IMR-90 (cell line): ENCODE measurements at places on chromosomes 12 and 14. TPM values are rescaled to one million over a fixed set of nuclear protein-coding genes. Genes with fewer than 3 reads are reported as not detected.

DNA sequence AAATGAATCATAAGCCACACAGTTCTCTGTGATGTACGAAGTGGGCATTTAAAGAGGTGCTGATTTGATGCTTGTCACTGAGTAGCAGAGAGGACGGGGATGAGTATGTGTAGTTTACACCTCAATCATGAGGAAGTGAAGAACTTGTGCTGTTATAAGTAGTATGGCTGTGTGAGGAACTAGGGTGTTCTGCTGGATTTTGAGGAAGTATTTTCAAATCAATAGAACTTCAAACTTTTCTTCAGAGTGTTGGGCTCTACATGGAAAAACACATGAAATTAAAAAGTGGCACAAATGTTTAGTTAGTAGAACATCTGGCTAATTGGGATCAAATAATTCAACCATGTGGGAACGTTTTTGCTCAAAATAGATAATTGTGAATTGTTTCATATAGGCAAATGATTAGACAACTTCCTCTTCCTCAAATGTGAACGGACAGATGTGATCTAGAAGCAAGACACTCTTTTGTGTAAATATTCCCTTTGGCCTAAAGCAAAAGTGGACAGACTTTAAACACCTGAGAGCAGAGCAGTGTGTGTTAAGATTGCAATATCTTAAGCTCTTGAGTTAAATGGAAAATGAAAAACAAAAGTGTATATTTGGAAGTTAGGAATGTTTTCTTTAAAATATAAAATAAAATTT, 168.5 kb downstream of the NAV3 start:
- DNase-seq: no peak

DNA sequence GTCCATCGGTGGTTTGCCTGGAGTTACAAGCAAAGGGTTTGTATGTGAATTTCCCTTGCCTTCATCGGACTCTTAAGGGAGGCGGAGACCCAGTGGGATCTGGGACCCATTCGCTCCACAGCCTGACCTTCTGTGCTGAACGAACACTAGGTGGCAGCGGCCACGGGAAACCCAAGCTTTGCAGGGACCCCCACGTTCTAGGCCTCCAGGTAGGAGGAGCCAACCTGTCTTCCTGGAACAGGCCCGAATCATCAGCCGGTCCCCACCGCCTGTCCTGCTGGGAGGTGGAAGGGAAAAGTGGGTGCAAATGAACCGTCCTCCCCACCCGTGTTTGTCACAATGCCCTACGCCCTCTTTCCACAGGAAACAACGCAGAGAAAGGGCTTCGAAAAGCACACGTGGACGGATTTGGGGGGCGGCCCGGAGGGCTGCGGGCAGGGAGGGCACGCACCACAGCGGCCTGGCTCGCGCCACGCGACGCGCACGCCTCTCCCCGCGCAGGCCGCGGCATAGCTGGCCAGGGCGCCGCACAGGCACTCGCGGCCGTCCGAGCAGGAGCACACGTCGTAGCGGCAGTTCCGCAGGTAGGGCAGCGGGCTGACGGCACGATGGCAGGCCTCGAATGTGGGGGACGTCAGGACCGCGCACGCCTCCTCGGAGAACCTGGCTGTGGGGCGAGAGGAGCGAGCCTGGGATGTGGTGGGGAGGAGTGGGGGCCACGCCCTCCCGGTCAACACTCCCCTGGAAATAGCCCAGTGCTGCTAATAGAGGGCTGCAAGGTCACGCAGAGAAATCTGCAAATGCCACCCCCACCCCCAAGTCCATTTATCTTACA, 67.8 kb downstream of the VWF start:
- no peak for DNase-seq

- no peak for DNase-seq
These were observed 33.3 kb downstream of the CFAP54 start for GRCh38 chr12:96522690-96523089.

Gene AICDA
- total RNA-seq: not detected in 2 replicates

GRCh38 chr12:93857279-93857938, 180.2 kb downstream of the CRADD start:
- peak; percentile 84 for DNase-seq

Gene TCL1B
- not detected in 2 replicates for total RNA-seq

Gene TAS2R42
- not detected in 2 replicates for total RNA-seq

Gene SERPINA10
- total RNA-seq: not detected in 2 replicates

DNA sequence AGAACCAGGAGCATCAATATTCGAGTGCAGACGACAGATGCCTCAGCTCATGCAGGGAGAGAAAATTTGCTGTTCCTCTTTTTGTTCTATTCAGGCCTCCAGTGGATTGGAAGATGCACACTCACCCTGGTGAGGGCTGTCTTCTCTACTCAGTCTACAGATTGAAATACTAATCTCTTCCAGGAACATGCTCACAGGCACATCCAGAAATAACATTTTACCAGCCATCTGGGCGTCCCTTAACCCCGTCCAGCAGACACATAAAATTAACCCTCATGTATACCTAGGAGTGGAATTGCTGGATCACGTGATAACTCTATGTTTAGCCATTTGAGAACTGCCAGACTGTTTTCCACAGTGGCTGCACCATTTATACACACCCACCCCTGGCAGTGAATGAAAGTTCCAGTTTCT, 4.5 kb upstream of the OAS2 start:
- DNase-seq: no peak

GRCh38 chr12:11795913-11796459, 146.5 kb downstream of the ETV6 start:
- peak; percentile 91 for DNase-seq

Gene MGST1
- 87.2 and 105 TPM in 2 replicates for total RNA-seq

Gene ADIPOR2
- total RNA-seq: 24.9 and 27.2 TPM in 2 replicates

Gene CHD8
- 55.0 and 58.9 TPM in 2 replicates for total RNA-seq

DNA sequence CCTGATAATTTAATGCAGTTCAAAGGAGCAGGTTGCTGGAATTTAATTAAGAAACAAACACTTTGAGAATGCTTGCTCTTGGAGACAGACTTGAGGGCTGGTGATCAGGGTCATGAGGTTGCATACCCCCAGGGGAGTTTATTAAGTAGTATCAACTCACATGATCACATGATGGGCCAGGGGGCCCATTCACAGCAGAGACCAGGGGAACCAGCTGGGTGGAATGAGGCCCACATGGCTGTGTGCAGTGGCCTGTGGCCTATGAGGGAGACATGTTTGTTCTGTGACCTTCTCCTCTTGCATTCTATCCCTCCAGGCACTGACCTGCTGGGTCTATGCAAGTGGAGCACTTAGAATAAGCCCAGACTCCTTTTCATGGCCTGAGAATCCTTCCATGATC, 266.6 kb upstream of the PWP1 start:
- DNase-seq: no peak
